ENCODE measurements at places on chromosomes 3 and 15.
A peak's percentile ranks its signal among the peaks of the same experiment; 100 is the strongest.

DNA sequence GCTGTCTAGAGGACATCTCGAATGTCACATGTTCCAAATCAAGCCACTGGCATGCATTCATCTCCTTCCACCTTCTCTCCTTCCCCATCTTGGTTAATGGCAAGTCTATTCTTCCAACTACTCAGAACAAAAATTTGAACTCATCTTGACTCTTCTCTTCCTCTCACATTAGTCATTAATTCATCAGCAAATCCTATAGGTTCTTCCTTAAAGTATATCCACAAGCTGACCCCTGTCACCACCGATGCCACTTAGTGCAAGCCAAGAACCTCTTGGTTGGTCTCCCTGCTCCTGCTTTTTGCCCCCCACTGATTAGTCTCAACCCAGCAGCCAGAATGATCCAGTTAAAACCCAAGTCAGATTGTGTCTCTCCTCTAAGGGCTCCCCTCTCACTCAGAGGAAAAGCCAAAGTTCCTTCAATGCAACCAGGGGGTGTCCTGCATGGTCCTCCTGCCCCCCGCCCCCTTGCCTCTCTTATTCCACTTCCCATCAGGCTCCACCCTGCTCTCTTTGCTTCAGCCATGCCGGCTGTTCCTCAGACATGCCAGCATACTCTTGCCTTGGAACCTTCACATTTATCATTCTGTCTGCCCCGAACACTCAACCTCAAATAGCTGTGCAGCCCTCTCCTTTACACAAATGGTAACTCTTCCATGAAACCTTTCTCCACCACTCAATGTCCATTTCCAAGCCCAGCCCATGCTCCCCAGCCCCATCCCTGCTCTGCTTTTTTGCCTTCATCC, 1.0 kb upstream of the GALNT15 start:
- DNase-seq = no peak

DNA sequence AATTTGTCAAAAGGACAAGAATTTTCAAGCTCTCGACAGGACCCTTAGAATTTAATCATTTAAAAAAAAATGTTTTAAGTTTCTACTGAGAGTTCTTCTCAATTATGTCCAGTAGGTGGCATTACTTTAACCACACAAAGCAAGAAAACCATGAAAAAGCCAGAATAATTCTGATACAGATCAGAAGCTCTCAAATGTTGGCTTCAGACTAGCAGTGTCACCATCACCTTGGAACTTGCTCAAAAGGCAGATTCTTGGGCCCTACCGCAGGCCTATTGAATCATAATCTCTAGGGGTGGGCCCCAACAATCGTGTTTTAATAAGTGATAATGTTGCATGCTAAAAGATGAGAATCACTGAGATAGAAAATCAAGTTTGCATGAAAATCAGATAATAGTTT, 99.5 kb upstream of the KCNMB2 start:
- peak; percentile 39 for DNase-seq

DNA sequence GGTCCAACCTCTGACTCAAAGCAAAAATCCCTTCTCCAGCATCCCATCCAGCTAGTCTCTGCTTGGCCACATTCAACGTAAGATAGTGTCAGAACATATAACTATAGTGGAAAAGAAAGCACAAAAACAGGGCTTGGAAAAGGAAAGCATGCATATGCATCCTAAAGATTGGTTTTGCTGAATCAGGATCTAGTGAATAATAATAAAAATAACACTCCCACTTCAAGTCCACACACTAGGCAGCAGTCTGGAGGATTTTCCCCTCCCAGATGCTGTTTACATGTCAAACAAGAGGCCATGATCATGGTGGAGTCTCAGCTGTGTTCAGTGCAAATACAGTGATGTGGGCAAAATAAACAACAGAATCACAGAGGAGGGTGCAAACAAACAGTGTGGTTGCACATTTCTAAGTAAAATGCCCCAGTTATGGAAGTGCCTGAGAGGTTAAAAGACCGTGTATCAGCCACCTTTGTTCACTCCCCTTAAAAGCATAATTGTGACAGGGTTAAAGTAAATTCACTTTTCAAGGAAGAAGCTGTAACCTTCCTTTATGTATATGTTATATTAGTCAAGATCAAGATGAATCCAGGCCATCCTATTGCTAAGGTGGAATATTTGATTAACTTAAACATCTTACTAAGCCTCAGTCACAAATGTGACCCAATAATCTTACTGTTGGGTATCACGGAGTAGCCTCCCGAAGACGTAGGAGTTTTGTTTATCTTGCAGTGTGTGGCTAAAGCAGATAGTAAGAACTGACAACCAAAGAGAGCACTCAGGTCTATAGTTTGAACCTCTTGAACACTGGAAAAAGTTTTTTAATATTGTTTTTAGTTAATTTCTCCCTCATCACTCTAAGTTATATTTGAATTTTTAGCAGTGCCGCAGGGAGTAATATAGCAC, 424.5 kb downstream of the SOX2 start:
- DNase-seq = no peak

GRCh38 chr3:57046101-57046765, 14.2 kb upstream of the SPATA12 start:
- DNase-seq = no peak

GRCh38 chr15:63200464-63201249, 11.3 kb downstream of the RAB8B start:
- no peak for DNase-seq

- DNase-seq = no peak
Observed at GRCh38 chr15:66924889-66925288, 140.5 kb upstream of the SMAD3 start.

DNA sequence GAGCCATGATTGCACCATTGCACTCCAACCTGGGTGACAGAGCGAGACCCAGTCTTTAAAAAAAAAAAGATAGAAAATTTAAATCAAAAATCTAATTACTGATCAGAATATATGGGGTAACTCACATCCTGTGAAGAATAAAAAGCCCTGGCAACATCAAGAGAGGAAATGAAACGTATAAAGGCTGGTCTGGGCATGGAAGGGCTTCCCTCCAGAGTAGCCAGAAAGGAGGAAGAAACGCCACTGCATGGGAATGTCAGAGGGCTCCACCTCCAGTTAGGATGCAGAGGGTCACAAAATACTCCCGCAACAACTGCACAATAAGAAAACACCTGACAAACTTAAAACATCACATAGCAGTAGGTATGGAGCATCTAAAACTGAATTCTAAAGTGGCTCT, 4.9 kb upstream of the IQCF1 start:
- DNase-seq = no peak

- DNase-seq = peak; percentile 69
Observed at GRCh38 chr3:20040548-20041196, 426 bp downstream of the KAT2B start.

- peak; percentile 46 for DNase-seq
Observed at GRCh38 chr3:46276497-46277099, 34.3 kb downstream of the CCR3 start.

DNA sequence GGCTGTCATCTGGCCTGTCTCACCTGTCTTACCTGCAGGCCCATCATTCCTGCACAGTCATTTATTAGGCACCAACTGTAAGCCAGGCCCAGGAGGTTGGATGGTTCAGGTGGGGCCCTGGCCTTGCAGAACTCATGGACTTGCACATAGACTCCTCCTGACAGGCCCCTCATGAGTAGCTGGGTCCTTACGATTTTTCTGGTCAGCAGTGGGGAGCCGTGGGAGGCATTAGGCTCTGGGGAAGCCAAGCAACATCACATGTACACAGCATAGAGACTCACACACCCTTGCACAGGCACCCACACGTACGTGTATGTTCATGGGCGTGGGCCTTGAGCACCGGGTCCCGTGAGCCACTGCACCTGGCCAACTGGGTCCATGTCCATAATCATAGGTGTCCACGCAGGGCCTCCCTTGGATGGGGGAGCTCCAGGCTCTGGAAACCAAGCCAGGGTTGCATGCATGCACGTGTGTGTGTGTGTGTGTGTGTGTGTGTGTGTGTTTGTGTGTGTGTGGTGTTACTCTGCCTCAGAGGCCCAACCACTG, 20.3 kb downstream of the CISH start:
- no peak for DNase-seq

DNA sequence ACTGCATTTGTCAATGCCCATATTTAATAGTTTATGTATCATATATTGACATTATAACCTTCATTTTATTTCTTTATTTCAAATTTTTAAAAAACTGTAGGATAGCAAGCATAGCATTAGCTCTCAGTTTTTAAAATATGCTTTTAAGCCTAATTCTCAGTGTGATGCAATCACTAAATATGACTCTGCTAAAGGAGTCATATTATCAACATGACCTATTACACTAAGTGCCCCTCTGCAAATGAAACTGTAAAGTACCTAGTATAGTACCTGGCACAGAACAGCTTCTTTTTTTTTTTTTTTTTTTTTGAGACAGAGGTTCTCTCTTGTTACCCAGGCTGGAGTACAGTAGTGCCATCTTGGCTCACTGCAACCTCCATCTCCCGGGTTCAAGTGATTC, 179.4 kb upstream of the CGNL1 start:
- no peak for DNase-seq

- DNase-seq = no peak
Observed at GRCh38 chr15:29159771-29160455, 109.7 kb downstream of the NSMCE3 start.

DNA sequence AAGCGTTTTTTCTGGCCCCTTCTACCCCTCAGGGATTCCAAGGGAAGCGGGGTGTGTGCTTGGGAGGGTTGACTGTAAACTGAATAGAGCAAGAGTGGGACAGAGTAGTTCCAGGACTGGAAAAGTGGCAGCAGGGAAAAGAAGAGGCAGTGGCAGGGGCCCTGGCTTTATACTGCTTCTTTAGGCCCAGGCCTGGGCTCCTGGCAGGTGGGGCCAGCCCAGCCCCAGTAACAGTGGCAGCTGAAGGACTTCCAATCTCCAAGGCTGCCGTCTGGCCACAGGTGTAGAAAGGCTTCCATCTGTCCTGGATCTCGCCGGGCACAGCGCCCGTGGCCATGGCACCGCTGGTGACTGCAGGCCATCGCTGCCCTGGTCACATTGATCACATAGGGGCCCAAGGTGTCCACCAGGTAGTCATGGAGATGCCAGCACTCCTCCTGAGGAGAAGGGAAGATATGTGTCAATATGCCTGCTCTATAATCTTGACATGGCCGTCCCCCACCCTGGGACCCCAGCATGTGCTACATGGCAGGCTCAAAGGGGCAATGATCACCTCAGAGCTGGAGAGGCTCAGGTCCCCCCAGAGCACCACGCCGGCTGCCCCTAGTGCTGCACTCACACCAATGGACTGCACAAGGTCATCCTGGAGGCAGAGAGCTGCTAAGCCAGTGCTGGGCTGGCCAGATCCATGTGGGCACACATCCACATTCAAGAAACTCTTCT, 1.0 kb upstream of the IFRD2 start:
- DNase-seq = no peak

GRCh38 chr3:100103558-100104441, 10.5 kb downstream of the FILIP1L start:
- peak; percentile 70 for DNase-seq

DNA sequence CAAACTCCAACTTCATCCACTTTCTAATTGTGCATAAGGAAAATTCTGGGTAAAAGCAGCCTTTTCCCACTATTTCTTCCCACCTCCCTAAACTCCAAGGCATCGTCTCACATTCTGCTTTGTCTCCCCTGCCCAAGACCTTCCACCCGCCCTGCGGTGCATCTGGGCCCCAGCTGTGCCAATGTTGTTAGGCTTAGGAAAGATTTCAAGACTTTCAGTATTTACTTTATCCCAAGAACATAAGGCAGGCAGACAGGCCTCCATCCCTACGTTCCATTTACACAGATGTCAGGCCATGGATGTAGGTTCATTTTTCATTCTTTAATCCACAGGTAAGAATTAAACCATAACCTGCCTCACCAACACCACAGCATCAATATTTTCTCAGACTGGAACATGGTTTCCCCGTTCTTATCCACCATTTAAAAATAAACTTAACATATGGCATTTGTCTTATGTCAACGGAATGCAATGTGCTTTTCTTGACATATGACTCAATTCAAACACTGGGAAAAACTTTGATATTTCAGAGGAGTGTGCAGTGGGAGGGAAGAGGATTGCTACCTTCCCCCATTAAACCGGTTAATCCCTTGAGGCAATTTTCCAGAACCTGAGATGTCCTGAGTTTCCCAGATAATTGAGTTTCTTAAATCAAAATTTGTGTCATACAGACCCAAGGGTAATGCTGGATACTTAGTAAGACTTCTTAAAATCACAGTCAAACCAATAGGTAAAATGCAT, 238.0 kb upstream of the LRIG1 start:
- no peak for DNase-seq

DNA sequence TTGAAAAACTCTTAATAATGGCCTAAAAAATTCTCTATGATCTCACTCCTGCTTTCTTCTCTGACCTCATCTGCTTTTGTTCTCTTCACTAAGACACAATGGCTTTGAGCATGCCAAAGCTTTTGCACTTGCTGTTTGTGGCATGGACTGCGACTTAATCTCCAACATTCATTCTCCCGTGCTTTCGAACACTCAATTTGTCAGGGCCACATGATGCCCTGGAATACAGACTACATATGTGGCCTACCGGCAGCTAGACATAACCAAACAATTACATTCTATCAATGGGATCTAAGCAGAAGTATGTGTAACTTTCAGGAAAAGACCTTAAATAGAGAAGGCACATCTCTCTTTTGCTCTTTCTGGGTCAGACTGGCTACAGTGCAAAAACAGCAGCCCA, 506.5 kb downstream of the MAGI1 start:
- DNase-seq = no peak

- DNase-seq = peak; percentile 30
Observed at GRCh38 chr15:75508840-75509532, 57.5 kb upstream of the SIN3A start.

- DNase-seq = peak; percentile 90
Observed at GRCh38 chr3:102225407-102226132, 209.2 kb upstream of the ZPLD1 start.

DNA sequence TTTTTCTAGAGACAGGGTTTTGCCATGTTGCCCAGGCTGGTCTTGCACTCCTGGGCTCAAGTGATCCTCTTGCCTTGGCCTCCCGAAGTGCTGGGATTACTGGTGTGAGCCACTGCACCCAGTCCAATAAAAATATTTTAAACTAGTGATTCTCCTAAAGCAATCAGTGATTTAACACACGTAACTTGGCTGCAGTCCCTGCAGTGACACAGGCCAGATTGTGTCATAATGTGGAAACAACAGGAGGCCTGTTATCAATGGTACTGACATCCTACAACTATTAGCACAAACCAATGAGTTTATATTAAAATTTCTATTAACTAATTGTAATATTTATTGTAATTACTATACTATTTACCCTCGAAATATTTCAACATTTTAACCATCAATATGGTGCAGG, 1.6 kb upstream of the SEC61A1 start:
- DNase-seq = no peak

Measured in kidney tubule cell (primary cell).